ENCODE measurements at places on chromosomes 12 and 14.

- no peak for DNase-seq
Observed at GRCh38 chr12:48194799-48195201, 8.3 kb downstream of the OR10AD1 start.

GRCh38 chr12:7709969-7710675, 1.1 kb upstream of the DPPA3 start:
- DNase-seq, result no peak

- no peak for DNase-seq
Observed at GRCh38 chr12:95646781-95647190, 95.5 kb upstream of the USP44 start.

GRCh38 chr12:66320996-66321395, 18.7 kb downstream of the HELB start:
- DNase-seq, result no peak

- DNase-seq, result peak; percentile 42
Observed at GRCh38 chr12:121128908-121129810, 3.5 kb upstream of the P2RX7 start.

DNA sequence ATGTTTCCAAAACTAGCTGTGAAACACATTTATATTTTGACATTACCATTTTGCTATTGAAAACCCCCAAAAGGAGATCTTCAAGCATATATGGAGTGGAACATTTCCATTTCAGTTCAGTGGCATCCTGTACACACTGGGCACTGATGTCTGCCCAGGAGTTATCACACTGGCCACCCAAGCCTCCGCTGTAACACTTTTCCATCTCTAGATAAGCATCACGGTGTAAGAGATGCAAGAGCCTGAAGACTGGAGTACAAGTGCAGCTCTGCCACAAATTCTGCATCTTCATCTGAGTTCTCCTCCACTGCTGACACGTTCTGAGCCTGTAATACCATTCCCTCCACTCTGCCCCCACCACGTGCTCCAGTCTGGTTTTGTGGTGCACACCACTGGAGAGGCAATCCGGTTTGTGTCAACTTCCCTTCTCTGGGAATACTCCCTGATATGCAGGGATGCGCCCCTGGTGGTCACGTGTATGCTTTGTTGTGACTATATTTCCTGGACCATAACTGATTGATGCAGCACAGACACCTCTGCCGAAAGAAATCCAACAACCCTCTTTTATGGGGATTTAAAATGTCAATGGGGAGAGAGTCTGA, 12.7 kb downstream of the SPTLC2 start:
- no peak for DNase-seq

DNA sequence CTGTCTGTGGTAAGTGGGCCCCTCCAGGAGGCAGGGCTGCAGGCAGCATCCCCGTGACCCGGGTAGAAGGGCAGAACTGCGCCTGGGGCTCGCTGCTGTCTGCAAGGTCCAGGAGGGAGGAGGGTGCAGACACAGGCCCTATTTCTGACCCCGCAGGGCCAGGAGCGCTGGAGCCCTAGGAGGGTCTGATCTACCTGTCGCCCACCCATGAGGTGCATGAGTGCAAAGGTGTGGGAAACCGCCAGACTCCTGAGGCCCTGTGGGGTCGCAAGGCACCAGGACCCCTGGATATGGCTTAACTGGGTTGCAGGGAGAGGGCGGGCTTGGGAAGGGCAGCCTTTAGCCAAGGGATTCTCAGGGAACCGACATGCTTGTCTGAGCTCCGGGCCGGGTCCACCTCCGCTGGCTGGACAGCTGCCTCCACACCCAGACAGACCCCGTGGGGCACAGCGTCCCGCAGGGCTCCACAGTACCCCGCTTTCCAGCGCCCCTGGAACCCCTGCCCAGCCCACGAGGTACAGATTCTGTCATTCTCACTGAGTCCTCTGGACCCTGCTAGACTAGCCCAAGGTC, 72.9 kb upstream of the TSPAN11 start:
- no peak for DNase-seq

Measured in esophagus squamous epithelium (tissue), 5 donors.